ENCODE measurements at places on chromosomes 5 and 9.

GRCh38 chr9:84315278-84315877 lies 25.2 kb downstream of the SLC28A3 start:
- DNase-seq = peak; percentile 52

- no peak for DNase-seq
Measured at GRCh38 chr5:156893517-156893916, 43.4 kb downstream of the PPP1R2B start.

DNA sequence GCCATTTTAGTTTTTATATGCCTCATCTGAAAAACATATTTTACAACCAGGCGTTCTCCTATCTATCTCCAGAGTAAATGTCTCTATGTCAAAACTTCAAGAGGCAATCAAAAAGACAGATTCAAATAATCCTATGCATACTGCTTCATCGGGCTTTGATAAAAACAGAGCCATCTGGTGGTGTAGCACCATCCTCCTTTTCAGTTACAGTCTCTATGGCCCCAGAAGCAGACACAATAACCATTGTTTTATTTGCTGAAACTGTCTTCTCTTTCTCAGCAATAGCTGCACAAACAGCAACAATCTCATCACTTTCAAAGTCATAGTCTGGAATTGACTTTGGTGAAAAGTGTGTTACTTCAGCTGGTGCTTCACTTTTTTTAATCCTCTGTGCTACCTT lies 36.3 kb downstream of the PTGER4 start:
- no peak for DNase-seq

DNA sequence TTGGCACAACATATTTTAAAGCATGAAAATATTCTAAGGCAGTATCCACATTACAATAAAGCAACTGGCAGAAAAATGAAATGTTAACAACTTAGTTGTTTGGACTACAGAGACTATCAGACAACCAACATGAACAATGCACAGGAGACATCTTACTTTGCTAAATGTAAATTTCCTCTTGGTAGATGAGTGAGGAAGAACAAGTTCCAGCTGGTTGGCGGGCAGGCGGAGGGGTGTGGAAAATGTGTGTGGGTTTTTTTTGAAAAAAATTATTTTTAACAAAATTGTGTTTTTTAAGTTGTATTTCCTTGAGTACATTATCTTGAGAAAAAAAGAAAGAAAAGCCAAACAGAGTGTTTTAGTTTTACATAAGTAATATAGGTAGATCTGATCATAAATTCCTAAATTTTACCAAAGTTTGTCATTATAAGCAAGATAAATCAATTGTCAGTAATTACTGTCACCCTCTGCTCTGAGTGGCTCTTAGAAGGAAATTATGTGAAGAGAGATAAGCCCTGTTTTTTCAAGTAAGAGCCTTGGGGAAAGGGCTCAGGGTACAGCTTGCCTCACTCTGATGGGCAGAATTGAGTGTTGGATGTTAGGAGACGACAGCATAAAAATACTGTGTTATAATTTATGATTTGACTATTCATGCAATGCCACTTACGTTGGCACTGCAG lies 42.5 kb downstream of the TMEM167A start:
- DNase-seq = no peak

DNA sequence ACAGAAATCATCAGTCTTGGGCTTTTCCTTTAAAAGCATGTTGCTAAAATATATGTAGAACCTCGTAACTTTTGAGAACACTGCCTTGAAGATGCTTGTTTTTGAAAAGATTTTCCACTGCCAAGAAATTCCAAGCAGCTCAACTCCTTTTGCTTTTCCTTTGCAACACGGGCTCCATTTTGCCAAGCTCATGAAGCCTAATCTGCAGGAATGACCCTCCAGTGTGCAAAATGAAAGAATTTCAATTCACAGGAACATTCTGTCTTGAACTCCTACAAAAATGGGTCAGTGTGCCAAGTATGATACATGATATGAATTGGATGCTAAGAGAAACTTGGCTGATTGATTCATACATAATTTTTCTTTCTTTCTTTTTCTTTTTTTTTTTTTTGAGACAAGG lies 35.4 kb upstream of the ERCC6L2 start:
- no peak for DNase-seq

DNA sequence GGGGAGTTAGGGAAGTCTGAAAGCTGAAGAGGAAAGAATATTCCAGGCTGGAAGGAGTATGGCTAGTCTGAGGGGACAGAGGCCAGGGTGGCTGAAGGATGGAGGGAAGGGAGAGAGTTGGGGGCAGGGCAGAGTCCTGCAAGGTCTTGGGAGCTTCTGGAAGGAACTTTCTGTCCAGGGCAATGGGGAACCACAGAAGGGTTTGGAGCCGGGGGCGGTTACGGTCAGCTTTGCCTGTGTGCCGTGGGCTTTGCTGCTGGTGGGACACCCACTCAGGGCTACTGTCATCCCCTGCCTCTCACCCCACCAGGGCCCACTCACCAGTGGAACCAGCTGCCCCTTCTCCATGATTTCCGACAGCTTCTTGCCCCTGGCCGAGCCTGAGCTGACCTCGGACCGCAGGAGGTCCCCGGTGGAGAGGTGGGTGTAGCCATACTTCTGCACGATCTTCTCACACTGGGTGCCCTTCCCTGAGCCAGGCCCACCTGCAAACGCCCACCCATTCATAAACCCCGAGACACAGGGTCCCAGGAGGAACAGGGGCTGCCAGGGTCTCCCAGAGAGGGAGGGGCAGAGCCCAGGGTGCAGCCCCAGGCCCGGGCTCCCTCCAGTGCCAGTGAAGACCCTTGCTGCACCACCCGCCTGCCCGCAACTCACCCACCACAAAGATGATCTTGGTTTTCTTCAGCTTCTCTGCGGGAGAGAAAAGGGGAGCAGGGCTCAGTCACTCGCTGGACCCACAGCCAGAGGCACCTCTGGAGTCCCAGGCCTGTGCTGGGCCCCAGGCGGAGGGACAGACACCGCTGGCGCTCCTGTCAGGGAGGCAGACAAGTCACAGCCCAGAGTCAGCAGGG lies 4.9 kb downstream of the AK1 start:
- no peak for DNase-seq
